Left forelimb (tissue), 1 donor: ENCODE measurements at places on chromosomes 1 and 21.

DNA sequence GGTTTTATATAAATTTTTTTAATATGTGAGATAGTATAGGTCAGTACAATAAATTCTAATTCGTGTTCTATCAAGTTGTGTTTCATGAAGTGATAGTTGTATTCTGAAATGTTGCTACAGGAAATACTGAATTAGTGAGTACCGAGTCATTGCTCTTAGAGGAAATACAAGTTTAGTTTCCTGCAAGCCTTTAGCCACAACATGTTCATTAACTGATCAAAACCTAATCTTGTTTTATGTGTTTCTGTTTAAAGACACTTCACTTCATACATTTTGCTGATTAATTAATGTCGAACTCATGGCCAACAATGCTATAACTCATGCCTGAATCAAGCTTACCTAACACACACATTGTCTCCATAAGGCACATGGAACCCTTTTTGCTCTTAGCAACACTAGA is 43.6 kb downstream of the LRRC7 start:
- DNase-seq = no peak

- no peak for DNase-seq
Observed at GRCh38 chr1:182700351-182700709, 15.9 kb upstream of the RGS8 start.

DNA sequence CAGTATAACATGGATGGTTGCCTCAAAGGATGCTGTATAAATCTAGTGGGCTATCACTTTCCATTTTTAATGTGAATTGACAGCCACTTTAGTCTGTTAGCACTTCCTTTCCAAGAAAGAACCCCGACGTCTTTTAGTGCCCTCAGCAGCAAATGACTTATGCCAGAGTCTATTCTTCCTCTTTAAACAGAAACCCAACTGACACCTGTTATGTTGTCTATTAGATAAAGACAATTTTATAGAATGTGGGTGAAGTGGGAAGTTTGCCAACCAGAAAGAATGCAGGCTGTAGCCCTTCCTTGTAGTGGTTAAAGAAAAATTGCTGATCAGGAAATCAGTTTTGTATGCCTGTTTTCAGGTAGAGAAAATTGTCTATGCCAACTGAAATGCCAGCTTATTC is 344.9 kb downstream of the ZNF326 start:
- no peak for DNase-seq

GRCh38 chr1:51623450-51623849 is 6.6 kb downstream of the OSBPL9 start:
- DNase-seq = no peak

GRCh38 chr1:47841356-47841755 is 155.8 kb downstream of the TRABD2B start:
- no peak for DNase-seq

- DNase-seq = no peak
Observed at GRCh38 chr1:207020065-207020708, 12.4 kb downstream of the C1orf116 start.

GRCh38 chr21:41254090-41254700 is 62.4 kb upstream of the FAM3B start:
- DNase-seq = no peak

GRCh38 chr1:5374192-5374591 is 618.0 kb downstream of the NPHP4 start:
- no peak for DNase-seq

DNA sequence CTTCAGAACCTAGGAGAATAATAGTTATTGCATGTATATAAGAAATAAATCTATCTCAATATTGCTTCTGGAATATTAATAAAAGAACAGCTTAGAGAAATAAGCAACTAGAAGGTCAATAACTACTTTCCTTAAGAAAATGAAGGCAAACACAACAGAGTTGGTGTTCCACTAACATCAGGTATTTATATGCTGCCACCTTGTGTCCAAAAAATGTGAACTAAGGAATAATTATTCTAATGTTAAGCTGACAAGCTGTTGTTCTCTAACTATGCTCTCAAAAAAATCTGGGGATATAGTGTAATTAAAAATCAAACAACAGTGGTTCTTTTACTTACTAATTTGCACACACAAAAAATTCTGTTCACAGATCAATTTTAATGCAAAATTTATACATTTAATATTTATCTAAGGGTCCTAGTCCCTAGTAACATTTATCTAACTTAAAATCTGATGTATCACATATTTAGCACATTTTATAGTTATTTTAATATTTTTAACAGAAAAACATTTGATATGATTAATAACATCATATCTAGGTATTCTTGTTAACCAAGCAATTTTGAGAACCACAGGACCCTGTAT is 39.6 kb downstream of the UCHL5 start:
- no peak for DNase-seq

DNA sequence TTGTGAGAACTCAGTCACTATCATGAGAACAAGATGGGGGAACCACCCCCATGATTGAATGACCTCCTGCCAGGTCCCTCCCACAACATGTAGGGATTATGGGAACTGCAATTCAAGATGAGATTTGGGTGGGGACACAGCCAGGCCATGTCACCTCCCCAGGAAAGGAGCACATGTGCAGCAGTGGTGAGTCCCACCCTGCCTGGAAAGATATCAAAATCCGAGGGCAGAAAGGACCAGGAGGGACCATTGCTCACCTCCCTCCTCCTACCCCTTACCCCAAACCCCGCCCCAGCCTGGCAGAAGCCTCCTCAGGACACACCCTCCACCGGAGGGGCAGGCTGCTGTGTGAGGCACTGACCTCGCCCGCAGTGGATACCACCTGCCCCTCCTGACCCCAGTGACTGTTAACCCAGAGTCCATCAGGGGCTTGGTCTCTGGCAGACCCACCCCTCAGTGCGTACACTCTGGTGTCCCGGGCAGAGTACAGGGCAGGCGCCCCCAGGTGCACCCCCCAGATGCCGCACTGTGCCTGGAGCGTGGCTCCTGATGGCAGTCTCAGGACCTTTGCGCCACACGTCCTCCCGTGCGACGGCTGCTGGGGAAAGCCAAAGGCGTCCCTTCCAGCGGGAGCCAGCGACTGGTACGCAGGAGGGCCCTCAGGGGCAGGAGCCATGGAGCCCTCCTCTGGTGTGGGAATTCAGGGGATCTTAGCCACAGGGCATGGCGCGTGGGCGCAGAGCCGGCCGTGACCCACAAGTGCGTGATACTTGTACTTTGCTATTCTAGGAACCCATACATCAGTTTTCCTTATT is 20.9 kb downstream of the PDXK start:
- DNase-seq = no peak
